ENCODE measurements at places on chromosomes 2 and 18.

- peak; percentile 70 for DNase-seq
Observed at GRCh38 chr2:187580462-187581124, 26.4 kb upstream of the TFPI start.

DNA sequence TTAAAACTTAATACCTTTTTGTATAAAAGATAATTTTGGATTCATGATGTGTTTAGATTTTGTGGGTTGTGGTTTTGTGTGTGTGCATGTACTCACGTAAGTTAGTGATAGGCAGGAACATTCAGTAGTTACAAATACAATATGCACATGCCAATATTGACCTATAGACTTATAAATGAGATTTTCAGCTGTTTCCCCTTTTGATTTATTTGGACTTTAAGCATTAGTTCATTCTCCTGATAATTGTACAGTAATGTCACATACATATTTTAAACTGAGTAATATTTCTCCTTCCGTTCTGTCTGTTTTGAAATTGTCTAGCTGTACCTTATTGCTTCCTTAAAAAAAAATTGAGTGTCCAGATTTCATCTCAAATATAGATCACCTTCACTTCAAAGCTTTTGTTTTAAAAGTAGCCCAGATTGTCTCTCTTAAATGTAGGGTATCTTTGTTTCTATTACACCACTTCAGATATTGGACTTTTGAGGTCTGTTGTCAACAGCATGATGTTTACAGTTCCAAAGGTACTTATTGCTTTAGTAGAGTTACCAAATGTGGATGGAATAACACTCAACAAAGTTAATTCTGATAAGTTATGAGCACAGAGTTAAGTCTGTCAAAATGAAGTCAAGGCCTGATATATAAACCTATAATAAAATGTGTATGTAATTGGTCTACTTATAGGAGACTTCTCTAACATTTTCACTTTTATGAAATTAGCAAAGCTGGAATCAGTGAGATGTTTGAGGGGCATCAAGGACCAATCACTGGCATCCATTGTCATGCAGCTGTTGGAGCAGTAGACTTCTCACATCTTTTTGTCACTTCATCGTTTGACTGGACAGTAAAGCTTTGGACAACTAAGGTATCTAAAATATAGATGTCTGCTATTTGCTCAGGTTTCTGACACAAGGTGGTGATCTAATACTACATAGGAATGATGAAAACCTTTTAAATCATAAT is 42.0 kb downstream of the DYNC1I2 start:
- no peak for DNase-seq

- DNase-seq = no peak
Observed at GRCh38 chr2:236499691-236500578, 69.7 kb upstream of the ACKR3 start.

DNA sequence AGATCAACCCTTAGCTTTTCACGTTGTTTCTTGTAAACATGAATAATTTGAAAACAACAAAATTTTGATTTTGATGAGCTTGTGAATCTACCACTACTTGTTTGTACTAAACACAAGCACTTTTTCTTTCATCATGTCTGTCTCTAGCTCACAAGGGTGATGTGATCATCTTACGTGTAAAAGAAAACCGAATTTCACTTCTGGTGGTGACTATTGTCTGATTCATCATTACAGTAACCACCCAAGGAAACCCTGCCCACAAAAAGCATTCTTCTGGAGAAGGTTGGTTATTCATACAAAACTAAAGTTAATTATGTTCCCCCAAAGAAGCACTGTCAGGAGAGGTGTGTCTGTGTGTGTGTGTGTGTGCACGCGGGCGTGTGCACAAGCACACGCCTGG is 285.4 kb downstream of the ZNF516 start:
- DNase-seq = no peak

DNA sequence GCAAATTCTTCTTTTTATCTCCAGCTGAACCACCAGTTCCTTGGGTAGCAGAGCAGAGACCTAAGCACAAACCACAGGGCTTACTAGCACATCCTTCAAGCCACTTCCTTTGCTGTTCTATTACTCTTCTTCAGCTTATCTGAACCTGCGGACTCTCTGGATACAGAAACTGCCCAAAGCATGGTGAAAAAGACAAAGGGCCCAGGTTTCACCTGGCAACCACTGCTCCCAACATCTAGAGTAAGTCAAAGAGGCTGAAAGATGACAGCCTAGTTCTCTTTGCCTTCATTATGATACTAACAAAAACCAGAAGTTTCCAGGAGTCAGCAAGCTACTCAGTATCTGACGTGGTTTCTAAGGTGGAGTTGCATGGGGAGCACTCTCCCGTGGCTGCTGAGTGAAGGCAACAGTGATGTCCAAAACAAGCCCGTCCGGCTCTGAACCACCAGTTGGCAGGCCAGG is 43.4 kb downstream of the KANSL3 start:
- DNase-seq = no peak

GRCh38 chr2:71806432-71806831 is 341.2 kb downstream of the CYP26B1 start:
- no peak for DNase-seq

- no peak for DNase-seq
Observed at GRCh38 chr2:29662861-29663260, 258.5 kb downstream of the ALK start.

DNA sequence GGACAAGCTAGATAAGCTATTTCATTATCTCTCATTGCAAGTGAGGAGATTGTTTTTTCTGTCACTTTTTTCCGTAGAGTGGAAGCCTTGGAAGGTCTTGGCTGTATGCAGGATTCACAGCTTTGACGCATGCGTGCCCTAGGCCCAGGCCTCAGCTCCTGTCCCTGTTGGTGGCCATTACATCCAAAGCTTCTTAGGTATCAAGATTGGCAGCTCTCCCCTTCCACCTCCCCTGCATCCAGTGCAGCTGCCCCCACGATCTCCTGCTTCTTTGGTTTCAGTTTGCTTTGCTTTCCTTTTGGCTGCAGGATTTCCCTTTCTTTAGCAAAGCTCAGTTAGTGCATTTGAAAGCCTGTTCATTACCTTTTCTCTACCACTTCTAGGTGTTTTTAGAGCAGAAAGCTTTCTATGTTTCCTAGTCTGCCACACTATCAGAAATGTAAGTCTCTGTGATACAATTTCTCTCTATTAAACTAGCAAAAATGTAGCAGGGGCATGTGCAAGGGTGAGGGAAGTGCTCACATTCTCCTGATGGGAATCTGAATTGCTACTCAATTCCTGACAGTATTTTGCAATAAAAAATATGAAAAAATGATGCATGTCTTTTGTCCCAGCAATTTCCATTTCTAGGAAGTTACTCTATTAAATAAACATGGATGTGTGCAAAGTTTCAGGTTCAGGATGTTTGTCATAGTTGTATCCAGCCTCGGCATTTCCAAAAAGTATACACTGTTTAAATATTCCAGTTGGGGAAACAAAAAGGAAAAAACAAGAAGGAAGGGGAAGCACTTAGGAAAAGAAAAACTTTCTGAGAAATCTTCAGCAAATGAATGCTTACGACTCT is 91.2 kb downstream of the LIPG start:
- DNase-seq = no peak

DNA sequence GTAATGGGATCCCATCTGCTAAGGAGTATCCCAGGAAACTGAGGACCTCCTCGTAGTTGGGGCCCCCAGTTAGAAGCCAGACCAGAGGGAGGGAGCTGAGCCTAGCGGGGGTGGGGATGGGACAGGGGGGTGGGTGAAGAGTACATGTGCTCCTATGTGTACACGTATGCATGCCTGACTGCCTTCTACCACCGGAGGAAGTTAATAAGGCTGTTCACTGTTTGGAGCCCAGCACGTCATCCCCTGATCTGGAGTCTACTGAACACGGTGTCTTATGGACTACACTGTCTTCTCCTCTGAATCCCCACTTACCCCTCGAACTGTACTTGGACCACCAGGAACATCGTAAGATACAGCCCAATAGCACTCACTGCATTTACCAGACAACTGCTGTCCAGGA is 68.5 kb downstream of the SFXN5 start:
- DNase-seq = no peak

DNA sequence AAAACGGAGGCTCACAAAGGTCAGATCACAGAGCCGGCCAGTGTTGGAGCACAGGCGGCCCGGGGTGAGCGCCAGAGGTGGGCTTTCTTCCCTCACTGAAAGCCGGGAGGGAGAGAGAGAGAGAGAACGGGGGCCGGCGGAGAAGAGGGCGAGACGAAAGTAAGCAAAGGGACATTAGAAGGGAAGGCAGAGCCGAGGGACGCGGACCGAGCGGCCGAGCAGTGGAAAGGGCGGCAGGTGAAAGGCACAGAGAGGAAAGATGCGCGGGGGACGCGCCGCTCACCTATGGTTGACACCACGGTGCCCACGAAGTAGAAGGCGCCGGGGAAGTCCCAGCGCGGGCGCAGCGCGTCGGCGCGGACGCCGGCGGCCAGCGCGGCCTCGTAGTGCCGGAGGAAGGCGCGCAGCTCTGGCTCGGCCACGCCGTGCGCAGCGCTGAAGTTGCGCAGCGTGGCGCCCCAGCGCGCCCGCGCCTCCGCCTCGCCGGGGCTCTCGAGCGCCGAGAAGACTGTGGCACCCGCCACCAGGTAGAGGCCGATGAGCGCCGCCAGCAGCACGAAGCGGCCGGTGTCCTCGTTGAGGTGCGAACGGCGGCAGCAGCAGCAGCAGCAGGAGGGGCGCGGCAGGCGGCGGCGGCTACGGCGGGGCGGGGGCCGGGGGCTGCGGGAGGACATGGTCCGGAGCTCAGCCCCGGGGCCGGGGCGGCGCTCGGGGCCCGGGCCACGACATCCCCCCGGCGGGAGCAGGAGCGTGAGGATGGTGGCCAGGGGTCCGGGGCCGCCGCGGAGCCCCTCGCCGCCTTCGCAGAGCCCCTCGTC is 166.9 kb downstream of the MSH2 start:
- peak; percentile 9 for DNase-seq

GRCh38 chr2:8500124-8501054 is 181.5 kb upstream of the ID2 start:
- no peak for DNase-seq

- no peak for DNase-seq
Observed at GRCh38 chr18:2891526-2892431, 45.0 kb downstream of the EMILIN2 start.

GRCh38 chr18:42861271-42861670 is 254.2 kb downstream of the RIT2 start:
- peak; percentile 0 for DNase-seq

DNA sequence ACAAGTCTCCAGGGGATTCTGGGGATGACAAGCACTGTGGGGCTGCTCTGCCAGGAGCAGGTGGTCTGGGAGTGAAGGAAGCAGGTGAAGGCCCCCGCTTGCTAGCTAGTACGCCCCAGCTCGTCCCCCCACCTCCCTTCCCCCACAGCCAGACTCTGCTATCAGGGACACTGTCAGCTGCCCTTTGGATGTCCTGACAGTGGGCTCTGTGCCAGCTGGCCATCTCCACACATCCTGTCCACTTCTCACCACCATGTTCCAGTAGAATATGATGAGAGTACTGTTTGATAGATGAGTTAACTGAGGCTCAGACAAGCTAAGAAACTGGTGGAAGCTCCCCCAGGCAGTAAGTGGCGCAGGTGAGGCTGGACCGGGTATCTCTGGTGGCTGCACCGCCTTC is 276.2 kb downstream of the CELF4 start:
- no peak for DNase-seq

DNA sequence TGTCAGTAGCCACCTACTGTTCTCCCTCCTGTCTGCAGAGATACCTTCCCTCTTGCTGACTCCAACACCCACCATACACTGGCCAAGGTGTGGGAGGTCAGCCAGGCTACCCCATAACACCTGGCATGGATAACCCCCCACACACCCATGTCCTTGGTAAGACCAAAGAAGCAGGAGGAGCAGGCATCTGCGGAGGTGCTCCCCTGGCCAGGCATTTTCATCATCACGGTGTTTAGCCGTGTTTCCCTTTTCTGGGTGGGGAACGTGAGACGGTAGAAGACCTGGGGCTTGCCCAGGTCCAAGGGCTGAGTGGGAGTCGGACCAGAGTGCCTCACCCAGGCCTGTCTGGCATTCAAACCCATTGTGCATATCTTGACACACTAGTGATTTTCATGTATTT is 150.3 kb downstream of the SMAD7 start:
- no peak for DNase-seq

- no peak for DNase-seq
Observed at GRCh38 chr2:132621131-132621875, 48.7 kb downstream of the LYPD1 start.

DNA sequence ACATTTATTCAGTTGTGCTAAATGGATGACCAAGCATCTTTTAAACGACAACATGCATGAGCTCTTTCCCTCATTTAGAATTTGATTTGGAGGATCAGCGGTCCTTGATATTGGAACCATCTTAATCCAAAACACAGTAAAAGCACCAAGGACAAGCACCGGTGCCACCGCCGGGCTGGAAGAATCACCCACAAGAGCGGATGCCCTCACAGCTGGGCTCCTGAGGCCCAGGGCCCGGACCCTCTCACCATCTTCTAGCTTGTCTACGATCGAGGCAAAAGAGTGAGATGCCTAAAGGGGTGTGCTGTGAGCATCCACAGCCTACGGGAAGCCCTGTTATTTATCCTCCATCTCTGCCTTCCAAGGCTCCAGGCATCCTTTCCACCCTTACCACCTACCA is 129.5 kb downstream of the ZNF516 start:
- no peak for DNase-seq

GRCh38 chr2:50097148-50097547 is 934.8 kb downstream of the NRXN1 start:
- no peak for DNase-seq

- DNase-seq = peak; percentile 88
Observed at GRCh38 chr2:60366135-60366712, 187.2 kb downstream of the BCL11A start.

DNA sequence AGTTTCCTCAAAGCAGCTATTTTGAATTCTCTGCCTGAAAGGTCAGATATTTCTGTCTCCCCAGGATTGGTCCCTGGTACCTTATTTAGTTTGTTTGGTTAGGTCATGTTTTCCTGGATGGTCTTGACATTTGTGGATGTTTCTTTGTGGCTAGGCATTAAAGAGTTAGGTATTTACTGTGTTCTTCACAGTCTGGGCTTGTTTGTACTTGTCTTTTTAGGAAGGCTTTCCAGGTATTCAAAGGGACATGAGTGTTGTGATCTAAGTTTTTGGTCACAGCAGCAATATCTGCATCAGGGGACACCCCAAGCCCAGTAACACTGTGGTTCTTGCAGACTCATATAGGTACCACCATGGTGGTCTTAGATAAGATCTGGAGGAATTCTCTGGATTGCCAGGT is 11.8 kb downstream of the MYO3B start:
- DNase-seq = no peak

DNA sequence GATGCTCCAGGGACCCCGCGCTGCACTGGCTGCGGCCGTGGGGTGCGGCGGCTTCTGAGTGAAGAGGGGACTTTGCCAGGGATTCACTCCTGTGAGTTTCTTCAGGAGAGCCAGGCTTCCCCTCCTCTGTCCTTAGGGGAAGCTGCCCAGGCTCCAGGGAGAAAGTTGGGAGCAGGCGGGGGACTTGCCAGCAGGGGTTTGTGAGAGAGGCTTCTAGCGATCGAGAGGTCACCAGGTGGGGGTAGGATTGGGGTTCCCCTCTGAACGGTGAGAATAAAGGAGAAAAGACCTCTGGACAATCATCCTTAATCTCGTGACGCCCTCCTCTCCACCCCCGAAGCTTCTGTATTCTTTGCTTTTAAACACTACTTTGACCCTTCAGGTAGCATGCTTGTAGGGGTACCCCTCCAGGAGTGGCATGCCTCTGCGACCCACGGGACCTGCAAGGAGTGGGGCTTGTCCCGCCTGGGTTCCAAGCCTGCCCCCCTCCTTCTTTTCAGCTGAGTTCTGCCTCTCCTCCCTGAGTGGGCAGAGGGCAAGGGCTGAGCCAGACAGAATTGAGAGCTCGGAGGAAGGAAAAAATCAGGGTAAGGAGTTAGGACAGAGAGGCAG is 601 bp downstream of the PROKR1 start:
- no peak for DNase-seq

GRCh38 chr2:162030363-162031190 is 43.4 kb downstream of the DPP4 start:
- no peak for DNase-seq
